Effector memory CD4-positive, alpha-beta T cell (primary cell): ENCODE measurements at places on chromosomes 13 and 19.

DNA sequence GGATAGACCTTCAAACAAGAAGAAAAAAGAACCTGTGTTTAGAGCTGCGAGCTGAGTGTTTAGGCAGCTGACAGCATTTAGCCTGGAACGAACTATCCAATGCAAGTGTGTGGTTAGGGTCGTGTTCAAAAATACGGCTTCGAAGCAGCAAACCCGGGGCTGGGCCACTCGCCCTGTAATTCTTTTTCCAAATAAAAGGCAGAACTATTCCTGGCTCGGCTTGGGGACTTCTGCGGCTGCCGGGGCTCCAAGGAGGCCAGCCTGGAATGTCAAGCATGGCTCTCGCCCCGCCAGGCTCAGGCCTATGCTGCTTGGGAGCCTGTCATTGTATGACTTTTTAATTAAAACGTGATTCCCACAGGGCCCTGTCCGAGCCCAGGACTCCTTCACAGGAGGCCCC is 51.7 kb upstream of the KLF2 start:
- DNase-seq, result no peak

GRCh38 chr13:54347531-54347930 is 1318.9 kb downstream of the OLFM4 start:
- DNase-seq, result no peak

GRCh38 chr19:48516536-48516935 is 4.9 kb upstream of the LMTK3 start:
- no peak for DNase-seq

DNA sequence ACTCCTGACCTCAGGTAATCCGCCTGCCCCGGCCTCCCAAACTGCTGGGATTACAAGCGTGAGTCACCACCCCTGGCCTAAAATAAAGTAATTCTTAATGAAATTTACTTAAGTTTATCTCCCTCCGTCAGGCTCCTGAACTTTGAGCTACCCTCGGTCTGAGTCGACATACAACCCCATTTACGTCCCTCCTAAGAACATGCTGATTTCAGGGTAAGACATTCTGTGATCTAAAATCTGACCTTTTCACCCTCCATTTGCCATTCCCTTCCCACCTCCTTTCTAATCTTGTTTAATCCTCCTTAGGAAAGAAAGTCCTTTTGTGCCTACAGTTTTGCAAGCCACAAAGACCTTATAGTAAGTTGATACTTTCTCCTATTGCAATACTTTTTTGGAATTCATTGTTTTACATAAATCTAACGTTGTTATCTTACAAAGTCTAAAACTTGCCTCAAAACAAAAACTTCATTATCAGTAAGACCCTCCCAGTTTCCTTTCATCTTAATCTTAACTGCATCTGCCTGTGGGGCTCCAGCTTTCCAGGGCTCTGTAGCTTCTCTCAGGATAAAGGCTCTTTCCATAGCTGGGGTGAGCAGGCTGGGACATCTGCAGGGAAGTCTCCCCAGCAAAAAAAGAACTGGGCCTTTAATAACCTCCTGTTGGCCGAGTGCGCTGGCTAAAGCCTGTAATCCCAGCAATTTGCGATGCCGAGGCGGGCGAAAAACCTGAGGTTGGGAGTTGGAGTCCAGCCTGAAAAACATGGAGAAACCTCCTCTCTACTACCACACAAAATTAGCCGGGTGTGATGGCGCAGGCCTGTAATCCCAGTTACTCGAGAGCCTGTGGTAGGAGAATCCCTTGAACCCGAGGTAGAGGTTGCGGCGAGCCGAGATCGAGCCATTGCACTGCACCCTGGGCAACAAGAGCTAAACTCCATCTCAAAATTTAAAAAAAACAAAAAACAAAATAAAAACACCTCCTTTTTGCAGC is 143.1 kb downstream of the ZNF737 start:
- no peak for DNase-seq

DNA sequence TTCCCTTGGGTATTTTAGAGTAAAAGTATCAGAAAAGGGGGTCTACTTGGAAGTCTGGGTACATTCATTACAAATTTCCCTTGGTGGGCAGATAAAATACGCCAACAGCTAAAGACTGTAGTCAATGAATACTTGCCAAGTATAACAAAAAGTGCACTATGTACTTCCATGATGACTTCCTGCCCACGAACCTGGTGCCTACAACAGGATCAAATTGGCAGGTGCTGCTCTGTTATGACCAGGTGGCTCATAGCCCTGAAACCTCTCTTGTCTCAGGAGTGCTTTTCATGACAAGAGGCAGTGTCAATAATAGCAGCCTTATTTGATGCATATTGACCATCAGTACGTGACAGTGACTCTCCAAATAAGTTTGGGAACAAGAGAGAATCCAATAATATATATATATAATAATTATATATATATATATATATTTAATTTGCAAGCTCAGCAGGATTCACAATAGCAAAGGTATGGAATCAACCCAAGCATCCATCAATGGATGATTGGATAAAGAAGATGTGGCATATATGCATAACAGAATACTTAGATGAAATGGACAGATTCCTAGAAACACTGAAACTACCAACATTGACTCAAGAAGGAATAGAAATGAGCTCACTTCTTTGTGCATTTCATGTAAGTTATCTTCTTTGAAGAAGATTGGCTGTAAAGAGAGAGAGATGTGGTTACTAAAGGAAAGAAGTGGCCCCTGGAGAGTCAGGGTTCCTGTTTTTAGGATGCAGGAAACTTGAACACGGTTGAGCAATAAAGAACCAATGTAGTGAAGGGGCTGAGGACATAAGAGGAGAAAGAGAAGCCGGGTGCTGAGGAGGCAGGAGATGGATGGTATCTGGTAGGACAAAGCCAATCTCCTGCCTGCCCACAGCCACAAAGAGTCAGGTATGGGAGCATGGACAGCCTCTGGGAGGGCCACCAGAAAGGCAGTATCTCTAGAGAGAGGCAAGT is 52.0 kb upstream of the GTF2F2 start:
- no peak for DNase-seq

- DNase-seq, result peak; percentile 25
These were observed 95.7 kb downstream of the STK24 start for GRCh38 chr13:98480915-98481877.

- DNase-seq, result no peak
These were observed 13.3 kb upstream of the ARGLU1 start for GRCh38 chr13:106581225-106581624.

DNA sequence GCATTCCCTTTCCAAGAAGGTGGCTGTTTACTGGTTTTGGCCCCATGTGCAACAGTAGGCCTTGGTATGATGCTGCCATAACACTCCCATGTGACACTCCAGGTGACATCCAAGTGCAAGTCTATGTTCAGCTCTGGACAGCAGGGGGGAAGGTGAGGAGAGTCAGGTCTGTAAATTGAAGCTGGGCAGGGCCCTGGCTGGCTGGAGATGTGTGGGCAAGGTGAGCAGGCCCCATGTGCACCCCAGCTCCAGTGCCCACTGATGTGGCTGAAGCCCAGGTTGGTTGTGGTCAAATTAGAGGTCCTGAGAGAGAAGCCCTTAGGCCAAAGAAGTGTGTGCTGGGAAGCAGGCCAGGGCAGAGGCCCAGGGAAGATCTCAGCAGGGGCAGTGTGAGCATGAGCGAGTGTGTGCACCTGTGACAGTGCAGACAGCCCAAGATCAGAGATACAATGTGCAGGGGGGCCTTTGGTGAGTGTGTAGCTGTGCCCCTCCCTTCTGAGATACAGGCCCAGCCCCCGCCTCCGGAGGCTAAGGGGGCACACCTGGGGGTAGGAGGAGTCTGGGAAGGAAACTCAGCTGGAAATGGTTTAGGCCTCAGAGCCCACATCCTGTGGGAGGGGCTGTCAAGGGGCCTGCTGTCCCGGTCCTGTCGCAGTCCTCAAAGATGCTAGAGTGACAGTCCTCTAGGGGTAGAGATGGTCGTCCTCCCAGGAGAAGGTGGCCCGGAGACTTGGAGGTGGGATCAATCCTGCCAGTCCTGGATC is 18.6 kb downstream of the DEDD2 start:
- DNase-seq, result peak; percentile 73
